Activated T-helper 1 cell treated with anti-CD3 and anti-CD28 coated beads, Interleukin-12 subunit alpha, Interleukin-12 subunit beta, Interleukin-2, Interleukin-4 antibody, amounts not matched to agents 30 ng/mL and 10 ng/mL and 1 ng/mL, durations not matched to agents 14 hours and 24 hours and 36 hours (primary cell): ENCODE measurements at places on chromosomes 7 and 10. TPM values are rescaled to one million over a fixed set of nuclear protein-coding genes. Genes with fewer than 3 reads are reported as not detected.

DNA sequence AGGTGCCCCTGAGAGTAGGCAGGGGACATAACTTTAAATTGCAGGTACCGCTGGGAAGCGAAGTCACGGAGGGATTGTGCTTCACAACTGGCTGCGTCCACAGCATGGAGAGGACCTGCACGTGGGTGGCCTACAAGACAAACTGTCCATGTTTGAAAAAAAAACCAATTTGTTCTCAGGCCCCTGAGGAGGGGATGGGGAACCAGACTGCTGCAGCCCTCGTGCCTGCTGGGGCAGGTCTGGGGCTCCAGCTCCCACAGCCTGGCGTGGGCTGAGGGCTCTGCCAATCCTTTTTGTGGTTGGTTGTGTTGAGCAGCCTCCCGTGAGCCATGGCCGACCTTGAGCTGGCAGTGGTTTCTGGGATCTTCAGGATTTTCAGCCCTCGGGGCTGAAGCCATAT is 9.7 kb downstream of the SFRP5 start:
- DNase-seq, result no peak

DNA sequence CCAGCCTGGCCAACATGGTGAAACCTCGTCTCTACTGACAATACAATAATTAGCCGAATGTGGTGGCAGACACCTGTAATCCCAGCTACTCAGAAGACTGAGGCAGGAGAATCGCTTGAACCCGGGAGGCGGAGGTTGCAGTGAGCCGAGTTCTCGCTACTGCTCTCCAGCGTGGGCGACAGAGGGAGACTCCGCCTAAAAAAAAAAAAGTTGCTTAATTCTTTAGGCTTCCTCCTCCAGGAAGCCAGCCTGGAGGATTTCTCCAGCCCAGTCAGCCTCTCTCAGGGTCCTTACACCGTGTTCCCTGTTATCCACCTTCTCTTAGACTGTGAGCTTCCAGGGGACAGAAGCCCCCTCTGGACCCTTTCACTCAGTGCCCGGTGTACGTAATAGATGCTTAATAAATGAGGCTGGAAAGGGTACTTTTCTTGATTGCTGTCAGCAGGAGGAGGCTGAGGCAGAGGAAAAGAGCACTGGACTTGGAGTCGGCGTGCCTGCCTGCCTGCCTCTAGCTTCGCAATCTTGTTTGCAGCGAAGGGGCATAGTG is 16.4 kb upstream of the NODAL start:
- DNase-seq, result no peak

- DNase-seq, result peak; percentile 34
These were observed 95.0 kb upstream of the DDC start for GRCh38 chr7:50660040-50660829.

DNA sequence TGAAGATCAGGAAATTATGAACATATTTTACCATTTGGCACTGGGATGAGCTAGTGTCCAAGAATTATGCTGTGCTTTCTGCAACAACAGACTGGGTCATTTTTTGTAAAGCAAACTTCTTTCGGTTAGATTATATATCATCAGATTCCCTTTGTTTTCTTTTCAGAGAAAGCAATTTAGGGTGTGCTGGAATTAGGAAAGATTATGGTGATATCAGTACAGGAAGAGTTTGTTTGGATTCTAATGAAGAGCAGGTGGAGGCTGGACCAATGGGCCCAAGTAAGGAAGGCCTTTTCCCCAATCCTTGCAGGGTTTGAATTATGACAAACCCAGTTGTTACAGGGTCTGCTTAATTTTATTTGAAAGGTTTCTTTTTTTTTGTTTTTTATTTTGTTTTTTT is 1092.8 kb downstream of the KCNMA1 start:
- DNase-seq, result no peak

DNA sequence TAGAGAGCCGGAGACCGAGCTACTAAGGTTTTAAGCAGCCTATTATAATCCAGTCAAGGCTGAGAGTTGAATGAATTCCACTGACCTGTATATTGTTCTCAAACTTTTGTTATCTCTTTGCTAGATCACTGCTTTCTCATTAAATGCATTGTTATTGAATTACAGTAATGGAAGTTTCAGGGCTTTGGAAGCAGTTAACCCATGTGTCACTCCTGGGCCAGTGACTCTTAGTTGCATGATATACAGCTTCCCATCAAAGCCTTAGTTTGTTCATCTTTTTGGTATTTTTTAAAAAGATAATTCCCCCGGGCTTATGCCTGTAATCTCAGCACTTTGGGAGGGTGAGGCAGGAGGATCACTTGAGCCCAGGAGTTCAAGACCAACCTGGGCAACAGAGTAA is 55.4 kb upstream of the KIAA1217 start:
- DNase-seq, result no peak

- DNase-seq, result no peak
These were observed 282.0 kb upstream of the FZD1 start for GRCh38 chr7:90982228-90982627.

DNA sequence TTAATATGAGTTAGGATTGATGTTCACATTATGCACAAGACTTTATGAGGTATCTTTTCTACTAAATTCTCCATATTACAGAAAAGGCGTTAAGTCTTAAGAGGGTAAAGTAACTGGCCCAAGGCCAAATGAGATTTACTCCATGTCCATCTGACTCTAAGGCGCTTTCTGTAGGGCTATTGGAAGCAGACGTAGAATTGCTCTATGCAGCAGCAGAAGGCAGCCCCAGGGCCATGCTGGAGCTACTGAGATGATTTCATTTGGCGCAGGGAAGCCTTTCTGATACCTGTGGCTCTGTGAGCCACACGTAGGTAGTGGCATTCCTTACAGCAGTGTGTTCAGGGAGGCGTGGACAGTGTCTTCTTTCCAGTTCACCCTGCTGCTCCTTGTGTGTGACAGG is 133.1 kb downstream of the SH2D4B start:
- no peak for DNase-seq

GRCh38 chr7:151740081-151740851 is 136.6 kb downstream of the PRKAG2 start:
- no peak for DNase-seq

Gene NPFFR1
- total RNA-seq, result not detected in 2 replicates

Gene SPDYE11
- not detected in 2 replicates for total RNA-seq

Gene DOCK1
- total RNA-seq, result 0.75 and 1.2 TPM in 2 replicates

Gene ADARB2
- total RNA-seq, result 0.05 and 0.20 TPM in 2 replicates
